Stimulated activated naive CD4-positive, alpha-beta T cell (primary cell): ENCODE measurements at places on chromosomes 4 and X.

DNA sequence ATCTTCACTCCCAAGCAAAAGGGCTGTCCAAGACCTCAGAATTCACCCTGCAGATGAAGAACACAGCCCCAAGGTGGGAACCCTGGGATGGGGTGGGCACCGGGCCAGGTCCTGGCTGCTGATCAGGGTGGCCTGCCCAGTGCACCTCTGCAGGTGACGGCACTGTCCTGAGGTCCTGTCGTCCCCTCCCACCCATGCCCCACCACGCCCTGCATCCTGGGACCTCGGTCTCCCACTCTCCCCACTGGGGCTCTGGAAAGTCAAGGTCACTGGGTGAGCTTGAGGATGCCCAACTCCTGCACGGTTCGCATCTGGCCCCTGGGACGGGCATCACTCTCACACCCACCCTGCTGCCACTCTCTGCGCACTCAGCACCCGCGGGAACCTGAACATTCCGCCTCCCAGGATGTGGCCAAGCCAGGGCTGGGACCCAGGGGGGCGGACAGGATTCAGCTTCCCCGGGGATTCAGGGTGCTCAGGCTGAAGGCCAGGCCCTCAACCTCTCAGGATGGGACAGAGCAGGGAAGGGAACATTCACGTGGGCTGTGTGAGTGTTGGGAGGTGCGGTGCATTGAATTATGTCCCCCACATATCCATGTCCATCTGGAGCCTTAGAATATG lies 115.9 kb downstream of the CPZ start:
- no peak for DNase-seq

- DNase-seq, result no peak
These were observed 49.4 kb upstream of the RASSF6 start for GRCh38 chr4:73669410-73670183.

DNA sequence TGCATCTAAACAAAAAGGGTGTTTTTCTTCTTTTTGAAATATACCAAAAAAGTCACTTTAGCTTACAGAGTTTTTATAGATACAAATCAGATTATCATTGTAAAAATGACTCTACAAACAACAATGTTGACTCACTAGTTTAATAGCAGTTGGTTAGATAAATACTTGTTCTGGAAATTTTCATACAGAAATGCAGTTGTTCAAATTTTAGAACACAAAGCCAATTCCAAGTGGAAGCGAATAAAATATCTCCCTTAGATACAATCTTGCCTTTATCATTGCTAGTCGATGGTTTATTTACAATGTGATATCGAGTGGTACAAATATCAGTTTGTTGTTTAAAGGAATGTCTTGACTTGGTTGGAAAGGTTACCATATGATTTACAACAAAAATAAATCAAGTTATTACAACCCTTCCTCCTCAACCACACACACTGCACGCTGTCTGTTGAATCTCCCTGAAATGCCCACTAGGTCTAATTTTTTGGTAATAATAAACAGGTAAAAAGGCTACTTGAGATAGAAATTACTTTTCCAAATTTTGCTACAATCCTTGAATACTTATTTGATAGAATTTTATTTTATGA lies 114.8 kb downstream of the CDS1 start:
- DNase-seq, result no peak

- DNase-seq, result no peak
These were observed 95.2 kb downstream of the DCLK2 start for GRCh38 chr4:150173432-150173861.

GRCh38 chrX:145817331-145818185 lies at the start of gene SLITRK2:
TSS of gene SLITRK2 (plus strand) at chrX:145817829. CDS start at chrX:145822426, 4,597 bp downstream.
- no peak for DNase-seq

DNA sequence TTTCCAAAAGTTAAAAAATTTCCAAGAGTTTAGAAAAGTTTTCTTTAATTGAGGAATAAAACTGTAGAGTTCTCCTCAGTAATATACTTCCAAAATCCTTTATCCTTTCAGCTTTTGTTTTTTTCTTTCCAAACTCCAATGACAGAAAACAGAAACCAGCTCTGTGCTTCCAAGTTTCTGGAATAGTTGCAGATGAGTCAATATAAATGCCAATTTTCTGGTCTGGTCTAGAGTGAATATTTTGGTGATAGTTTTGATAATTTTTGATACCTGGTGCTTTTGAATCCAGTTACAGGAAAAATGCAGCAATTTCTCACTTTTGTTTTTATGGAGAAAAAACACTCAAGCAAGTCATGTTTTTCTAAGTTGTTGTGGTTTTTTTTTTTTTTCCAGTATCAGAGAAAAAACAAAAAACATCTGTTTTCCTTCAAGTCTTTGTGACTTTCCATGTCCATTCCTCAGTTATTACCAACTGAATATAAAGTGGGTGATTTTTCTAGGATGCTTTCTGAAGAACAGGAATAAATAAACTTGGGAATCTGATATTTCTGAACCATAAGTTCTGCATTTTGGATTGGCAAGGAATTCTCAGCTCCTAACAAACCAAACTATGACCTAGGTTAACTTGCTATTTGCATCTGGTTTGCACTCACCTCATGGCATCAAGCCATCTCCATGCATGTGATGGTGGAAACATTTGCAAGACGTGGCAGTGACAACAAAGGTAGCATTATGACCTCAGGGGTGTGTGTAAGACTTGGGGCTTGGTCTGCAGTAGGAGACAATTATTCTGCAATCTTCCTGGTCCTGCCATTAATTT lies 139.1 kb downstream of the VEGFC start:
- DNase-seq, result no peak

GRCh38 chrX:17403189-17403691 lies 28.2 kb downstream of the NHS start:
- DNase-seq, result no peak

GRCh38 chr4:85762529-85762871 lies 287.6 kb downstream of the ARHGAP24 start:
- DNase-seq, result no peak

GRCh38 chrX:120468071-120468470 lies 1.0 kb downstream of the LAMP2 start:
- DNase-seq, result no peak

DNA sequence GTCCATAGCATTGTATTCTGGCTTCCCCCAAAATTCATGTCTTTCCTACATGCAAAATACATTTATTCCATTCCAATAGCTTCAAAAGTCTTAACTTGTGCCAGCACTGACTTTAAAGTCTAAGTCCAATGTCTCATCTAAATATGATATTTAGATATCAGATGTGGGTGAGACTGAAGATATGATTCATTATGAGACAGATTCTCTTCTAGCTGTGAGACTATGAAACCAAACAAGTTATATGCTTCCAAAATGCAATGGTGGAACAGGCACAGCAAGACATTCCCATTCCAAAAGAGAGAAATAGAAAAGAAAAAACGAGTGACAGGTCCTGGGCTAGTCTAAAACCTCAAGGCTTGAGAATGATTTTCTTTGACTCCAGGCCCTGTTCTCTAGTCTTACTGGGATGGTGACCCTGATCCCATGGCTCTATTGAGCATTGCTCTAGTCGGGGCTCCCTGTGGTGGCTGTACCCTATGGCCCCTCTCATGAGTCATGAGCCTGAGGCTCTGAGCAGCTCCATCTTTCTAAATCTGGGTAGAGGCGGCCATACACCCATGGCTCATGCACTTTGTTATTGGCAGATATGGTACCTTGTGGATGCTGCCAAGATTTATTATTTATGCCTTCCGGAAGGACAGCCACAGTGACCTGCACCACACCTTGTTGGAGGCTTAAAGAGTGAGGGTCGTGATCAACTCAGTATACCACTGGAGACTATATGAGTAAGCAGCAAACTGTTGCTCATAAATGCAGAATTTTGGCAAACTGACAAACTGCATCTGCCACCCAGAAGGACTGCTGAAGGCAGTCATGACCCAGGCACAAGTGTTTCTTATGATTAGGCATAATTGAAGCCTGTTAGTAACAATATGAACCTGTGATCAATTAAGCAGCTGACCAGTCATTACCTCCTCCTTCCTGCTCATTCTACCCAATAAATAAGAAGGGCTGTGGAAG lies 38.5 kb upstream of the BOD1L1 start:
- no peak for DNase-seq

- no peak for DNase-seq
These were observed 36.1 kb upstream of the WDR19 start for GRCh38 chr4:39146211-39146610.

GRCh38 chr4:41692717-41693345 lies 55.7 kb downstream of the PHOX2B start:
- no peak for DNase-seq

GRCh38 chr4:145930592-145930991 lies 8.0 kb downstream of the ZNF827 start:
- no peak for DNase-seq
